Esophagus squamous epithelium (tissue), 5 donors: ENCODE measurements at places on chromosomes 5 and 9.
A peak's percentile ranks its signal among the peaks of the same experiment; 100 is the strongest.

DNA sequence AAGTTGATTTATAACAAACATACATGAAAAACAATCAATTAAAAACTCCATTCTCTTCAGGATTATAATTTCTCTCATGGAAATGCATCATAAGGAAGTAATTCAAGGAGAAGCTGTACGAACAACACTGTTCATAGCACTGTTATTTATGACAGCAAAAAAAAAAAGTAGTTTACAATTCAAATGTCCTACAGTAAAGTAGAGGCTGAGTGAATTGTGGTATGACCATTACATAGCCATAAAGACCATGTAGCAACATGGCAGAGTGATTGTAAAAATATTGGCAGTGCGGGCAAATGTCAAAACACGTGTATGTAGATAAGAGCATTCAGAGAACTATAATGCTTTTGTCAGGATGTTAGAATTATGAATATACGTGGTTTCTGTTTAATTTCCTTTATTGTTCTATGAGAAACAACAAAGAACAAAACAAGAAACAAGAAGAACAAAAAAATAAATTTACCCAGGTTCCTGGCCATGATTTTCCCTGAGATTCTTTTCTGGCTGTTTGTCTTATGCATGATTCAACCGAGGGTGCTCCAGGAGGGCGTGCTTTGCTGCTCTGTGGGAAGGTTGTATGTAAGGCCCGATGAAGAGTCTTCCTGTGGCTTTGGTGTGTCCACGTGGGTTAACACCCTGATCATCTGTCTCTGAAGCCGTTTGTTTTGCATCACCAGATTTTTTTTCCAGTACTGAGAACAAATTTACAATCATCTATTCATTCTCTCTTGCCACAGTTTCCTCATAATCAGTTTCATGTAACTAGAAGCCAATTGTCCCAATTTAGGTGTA is 28.8 kb downstream of the GCNT4 start:
- DNase-seq: no peak

- no peak for DNase-seq
These were observed 1.0 kb upstream of the IL12B start for GRCh38 chr5:159331093-159331973.

- no peak for DNase-seq
These were observed 63.3 kb upstream of the NFIL3 start for GRCh38 chr9:91486699-91487497.

GRCh38 chr5:143824851-143825720 is 13.1 kb downstream of the HMHB1 start:
- DNase-seq: peak; percentile 3

DNA sequence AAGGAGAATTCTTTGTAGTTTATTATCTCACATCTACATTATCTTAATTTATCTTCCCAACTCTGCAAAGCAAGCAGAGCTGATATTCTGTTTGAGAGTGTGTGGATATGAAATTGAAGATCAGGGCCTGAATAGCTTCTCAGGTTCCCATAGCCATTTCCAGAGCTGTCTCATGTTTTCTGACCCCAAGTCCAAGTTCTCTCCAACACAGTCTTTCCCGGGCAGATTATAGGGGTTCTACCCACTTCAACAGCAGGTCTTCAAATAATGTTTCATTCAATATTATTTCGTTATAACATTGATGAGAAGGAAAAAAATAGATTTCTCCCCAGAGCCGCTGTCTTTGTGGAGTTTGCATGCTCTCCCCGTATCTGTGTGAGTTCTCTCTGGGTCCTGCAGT is 234.9 kb downstream of the ENC1 start:
- no peak for DNase-seq

DNA sequence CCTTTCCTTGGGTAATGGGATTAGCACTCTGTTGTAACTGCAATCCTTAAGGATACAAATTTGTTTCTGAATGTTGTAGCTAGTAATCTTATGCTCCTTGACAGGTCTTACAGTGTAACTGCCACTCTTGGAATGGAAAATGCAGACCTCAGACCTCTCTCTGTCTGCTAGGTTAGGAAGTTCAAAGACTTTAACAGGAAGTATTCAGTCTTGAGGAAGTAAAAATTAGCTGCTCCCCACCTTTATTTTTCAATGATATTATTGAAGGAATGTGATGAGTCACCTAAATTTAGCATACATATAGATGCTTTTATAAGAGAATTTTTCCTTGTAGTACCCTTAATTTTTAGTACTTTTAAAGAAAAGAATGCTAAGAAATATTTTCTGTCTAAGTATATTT is 71.5 kb downstream of the PAM start:
- DNase-seq: no peak

DNA sequence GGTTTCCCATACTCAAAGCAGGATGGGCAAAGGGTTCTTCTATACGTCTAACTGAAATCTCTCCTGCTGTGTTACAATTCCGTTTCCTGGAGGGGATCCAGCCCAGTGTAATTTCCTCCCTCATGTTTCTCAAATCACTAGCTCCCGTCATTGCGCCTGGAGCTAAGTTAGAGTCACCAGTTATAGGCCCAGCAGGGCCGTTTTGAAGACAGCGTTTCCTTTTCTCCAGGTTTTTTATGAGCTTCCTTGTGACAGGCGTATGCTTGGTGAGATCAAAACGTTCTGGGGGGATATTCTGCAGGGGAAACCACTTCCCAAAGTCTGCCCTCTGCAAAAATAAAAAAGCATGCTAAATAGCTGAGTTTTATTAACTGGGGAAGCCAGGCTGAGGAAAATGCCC is 53.0 kb upstream of the WWC1 start:
- no peak for DNase-seq

DNA sequence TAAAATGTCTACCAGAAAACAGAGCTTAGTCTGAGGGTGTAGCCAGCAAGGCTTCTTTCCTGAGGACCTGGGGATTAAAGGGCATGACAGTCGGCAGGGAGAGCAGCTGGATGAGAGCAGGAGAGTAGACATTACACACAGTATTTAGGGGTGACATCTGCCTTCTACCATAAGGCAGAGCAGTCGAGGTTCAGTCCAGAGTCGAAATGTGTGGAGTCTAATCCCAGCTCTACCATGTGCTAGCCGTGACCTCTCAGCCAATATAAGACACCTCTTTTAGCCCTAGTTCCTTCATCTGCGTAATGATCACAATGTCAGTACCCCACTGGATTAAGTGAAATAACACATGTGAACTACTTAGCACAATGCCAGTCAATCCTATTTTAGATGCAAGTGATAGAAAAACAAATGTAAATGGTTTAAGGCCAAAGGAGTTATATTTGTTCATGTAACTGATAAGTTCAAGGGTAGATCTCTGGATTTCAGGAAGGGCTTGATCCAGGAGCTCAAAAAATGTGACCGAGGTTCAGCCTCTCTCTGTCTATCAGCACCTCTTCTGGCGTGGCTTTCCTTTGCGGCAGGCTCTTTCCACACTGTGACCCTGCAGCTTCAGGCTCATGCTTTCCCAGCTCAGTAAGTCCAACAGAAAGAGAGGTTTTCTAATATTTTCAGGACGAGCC is 16.2 kb upstream of the CPLX2 start:
- no peak for DNase-seq

GRCh38 chr9:16442622-16443021 is 427.8 kb downstream of the BNC2 start:
- DNase-seq: no peak

DNA sequence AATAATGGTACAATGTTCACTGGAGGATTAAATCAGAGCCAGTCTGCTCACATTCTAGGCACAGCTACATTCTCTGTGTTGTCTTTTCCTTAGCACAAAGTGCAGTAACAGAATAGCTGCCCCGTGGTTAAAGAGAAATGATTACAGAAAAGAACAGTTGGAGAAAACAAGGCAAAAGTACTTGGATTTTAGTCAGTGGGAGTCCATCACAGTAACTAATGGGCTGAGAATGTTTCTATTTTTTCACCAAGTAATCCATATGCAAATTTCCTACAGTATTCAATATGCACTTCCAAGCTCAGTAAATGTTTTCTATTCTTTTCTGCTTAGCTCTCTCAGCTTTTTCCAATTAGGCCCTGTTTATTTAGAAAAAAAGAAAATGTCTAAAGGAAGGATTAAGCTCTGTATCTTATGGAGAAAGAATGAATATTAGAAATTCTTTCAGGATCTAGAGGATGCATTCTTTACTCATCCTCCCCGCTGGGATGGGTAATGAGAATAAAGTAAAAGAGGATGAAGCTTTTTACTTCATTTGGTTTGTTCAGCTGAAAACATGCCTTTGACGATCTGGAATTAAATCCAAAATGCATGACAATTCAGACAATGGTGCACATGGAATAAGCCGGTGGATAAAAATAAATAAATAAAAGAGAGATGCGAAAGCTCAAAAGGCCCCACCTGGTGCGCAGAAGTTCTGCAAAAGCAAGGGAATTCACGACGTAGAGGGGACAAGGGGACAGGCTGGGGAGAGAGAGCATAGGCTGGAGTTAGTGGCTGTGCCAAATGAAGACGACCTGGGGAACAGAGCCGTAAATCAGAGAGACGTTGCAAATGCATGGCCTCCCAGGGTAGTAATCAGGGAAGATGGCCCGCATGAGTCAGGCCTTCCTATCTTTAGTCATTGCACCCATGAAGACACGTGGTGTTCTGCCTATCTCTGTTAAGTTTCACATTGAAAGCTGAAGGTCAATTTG is 345.2 kb downstream of the GLIS3 start:
- DNase-seq: no peak
